Activated T-cell treated with anti-CD3 and anti-CD28 coated beads, Interleukin-2, amount 50 U/mL, for 72 hours (primary cell): ENCODE measurements at places on chromosomes 1 and 21.

- DNase-seq, result no peak
Measured at GRCh38 chr1:14610761-14611160, 12.3 kb downstream of the KAZN start.

DNA sequence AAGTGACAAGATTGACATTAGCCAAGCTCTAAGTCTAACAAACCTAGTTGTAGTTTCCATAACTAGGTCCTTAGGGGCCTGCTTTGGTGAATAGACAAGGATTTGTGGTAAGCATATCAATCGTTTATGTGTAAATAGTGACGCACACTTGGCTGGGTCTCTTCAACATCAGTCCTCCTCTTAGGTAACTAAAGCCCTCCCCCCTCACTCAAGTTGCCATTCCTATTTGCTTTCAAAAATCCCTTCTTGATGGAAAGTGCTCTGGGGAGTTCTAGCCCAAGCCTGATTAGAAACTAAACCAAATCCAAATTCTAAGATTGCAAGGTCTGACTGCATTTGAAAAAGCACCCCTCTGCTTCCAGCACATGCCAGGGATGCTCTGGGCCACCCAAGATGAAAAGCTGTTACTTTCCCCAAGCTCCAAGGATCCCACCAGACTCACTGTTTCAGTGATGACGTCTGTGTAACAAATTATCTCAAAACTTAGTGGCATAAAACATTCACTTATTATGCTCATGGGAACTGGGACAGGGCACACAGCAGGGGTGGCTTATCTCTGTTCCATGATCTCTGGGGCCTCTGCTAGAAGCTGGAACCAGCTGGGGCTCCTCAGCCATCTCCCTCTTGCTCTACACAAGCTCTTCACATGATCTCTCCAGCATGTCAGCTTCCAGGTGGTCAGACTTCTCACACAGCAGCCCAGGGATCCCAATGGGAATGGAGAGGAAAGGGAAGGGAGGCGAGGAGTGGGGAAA, 74.1 kb downstream of the RRAGC start:
- DNase-seq, result no peak

DNA sequence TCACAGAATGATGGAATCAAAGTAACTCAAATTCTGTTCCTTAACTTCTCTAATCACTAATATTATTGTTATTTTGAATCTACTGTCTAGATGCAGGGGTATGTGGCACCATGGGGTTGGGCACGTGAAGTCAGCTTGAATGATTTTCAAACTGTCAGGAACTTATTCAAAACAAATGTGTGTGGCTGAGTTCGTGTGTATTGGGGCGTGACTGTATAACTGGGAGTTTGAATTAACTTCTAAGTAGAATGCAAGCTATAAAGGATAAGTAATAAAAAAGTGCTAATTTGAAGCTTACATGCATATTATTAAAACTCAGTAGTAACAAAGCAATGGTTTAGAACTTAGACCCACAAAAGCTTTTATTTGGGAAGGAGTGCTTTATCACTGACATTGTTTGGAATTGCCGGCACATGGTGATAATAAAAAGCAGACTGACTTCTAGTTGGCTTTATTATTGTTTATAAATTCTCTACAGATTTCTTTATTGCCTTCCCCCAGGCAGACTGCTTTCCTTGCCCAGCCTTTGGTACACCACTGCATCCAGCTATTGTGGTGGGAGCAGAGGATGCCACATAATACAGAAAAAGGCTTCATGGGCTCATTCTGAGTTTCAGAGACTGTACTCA, 84.3 kb downstream of the TENT5C start:
- no peak for DNase-seq

DNA sequence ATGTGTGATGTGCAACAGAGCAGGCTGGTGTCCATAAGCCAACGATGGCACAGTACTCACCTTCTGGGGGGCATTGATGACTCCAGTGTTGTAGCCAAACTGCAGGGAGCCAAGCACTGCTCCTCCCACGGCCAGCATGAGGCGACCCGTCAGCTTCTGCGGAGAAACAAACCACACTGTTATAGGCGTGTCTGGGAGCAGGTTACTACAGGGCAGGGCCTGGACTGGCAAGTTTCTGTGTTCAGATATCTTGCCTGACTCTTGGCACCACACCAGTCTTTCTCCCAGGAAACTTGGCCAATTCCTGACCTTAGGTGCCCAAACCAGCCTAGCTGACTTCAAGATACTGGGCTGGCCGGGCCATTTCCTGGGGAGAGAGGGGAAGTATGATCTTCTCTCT, 15.5 kb downstream of the SLC2A1 start:
- DNase-seq, result no peak

DNA sequence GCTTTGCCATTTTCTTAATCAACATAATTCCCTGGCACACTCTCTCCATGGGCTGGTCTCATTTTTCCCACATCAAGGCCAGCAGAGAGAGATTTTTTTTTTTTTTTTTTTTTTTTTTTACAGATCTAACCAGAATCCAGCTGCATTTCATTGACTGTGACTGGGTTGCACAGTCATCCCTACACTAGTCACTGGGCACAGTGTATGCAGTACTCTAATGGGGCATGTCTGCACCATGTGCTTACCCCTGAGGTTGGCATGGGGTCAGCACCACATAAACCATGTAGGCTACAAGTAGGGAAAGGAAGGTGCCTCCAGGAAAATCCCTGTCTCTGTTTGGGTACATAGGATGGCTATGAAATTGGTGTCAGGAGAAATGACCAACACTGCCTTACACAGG, 64.1 kb upstream of the LRP8 start:
- no peak for DNase-seq

- no peak for DNase-seq
Measured at GRCh38 chr1:223423641-223424233, 30.5 kb downstream of the CCDC185 start.

DNA sequence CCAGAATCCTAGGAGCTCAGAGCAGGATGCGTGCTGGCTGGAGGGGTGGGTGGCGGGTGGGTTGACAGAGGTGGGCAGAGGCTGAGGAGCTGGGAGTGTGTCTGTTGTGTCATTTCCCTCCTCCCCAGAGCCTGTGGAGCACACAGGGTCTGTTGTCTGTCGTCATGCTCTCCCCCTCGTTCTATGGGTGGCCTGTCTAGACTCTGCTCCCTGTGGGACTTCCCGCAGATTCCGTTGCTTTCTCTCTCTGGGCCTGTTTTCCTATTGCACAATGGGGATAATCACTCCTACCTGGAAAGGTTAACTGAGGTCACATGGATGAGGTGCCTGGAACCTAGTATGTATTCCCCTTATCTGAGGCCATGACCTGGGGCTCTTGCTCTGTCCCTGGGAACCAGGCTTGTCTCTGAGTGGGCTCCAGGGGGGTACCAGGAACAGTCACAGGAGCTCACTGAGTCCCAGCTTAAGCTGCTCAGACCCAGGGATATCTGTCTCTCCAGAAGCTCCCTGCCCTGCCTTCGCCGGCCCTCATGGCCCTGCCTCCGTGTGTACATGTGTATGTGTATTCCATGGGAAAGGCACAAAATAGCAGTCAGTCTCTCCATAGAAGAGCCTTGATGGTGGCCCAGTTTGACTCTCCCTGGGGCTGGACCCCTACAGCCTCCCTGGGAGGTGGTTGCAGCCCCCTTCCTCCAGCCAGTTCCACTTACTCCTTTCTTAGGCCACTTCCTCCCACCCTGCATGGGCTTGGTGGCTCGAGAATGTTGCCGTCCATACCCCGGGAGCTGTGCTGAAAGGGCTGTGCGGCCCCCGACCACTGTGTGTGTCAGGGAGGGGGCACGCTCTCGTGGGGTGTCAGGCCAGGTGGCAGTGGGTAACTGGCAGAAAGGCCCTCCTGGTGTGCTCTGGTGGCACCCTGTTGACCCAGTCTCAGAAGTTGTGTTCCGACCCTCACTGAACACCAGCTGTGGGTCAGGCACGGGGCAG, 17.9 kb downstream of the PTPRF start:
- no peak for DNase-seq

- peak; percentile 50 for DNase-seq
Measured at GRCh38 chr1:241627453-241628259, 12.5 kb downstream of the CHML start.

DNA sequence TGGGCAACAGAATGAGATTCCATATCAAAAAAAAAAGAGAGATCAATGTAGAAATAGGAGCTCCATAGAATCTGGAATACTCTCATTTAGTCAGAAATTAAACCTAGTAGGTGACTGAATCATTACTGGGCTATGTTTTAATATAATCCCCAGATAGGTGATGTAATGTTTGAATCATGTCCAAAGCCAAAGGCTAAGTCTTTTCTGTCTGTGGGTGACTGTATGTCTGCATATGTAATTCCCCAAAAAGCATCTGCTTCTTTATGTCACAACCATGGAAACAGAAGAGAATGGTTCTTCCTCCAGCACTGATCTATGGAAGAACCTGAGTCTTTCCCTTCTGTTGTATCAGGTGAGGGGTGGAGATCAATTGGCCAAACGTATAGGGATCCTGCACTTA, 5.8 kb downstream of the LAMC2 start:
- no peak for DNase-seq

DNA sequence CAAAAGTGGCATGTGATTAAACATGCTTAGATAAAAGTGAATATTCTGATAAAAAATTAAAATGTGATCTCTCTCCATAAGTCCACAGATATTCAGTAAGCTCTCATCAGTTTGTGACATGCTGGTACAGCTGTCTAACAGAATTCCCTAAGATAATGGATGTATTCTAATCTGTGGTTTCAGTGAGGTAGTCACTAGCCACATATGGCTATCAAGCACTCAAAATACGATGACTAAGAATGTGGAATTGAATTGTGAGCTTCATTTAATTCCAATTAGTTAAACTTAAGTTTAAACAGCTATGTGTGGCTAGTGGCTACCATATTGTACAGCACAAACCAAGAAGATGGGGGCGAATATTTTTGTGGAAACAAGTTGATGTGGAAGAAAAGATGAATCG, 4.1 kb upstream of the REG4 start:
- no peak for DNase-seq

- DNase-seq, result no peak
Measured at GRCh38 chr1:197715806-197716205, 59.5 kb downstream of the DENND1B start.

DNA sequence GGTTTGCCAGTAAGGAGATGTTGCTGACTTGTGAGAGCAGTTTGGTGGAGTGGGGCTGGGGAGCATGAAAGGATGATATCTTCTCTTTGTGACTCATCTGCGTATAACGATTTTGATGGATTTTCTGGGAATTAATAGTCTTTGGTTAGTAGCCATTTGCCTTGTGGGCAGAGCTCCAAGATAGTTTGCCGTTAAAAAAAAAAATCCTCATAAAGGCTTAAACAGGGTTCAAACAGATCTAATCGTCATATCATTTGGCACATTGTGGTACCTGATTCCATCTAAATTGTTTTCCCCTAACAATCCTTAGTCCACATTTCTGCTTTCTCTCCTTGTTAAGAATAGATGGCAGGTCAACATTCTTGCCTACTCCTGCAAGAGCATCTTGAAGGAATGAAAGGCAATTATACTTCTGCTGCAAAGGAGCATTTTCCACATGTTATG, 168.0 kb downstream of the PPP1R12B start:
- no peak for DNase-seq

- DNase-seq, result no peak
Measured at GRCh38 chr1:113675302-113675701, 84.0 kb downstream of the PHTF1 start.

DNA sequence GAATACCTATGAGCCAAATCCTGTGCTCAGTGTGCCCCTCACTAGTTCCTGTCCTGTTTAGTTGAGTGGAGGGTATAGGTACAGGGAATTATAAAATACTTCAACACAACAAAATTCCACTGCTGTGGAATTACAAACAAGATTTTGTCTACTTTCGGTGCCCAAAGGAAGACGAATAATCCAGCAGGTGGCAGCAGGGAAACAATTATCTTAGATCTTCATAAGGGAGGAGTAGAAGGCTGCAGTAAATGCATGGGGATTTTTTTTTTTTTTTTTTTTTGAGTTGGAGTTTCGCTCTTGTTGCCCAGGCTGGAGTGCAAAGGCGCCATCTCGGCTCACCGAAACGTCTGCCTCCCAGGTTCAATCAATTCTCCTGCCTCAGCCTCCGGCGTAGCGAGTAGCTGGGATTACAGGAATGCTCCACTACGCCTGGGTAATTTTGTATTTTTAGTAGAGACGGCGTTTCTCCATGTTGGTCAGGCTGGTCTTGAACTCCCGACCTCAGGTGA, 2.0 kb upstream of the PIP5K1A start:
- peak; percentile 51 for DNase-seq

GRCh38 chr1:232923739-232924386, 26.5 kb upstream of the NTPCR start:
- DNase-seq, result peak; percentile 61

DNA sequence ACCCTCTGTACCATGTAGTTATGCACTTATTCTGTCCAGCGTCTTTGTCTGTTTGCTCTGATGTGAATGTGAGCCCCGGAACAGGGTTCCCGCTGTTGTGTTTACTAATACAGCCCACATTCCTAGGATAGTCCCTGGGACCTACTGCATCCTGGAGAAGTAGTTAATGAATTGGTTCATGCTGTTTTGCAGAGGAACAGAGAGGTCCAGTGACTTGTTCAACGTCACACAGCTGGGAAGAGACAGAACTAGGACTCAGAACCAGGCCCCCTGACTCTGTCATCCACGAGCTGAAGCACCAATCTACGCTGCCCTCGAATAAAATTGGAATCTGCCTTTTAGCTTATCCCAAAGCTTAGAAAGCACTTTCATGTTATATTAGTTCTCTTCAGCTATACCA, 784 bp downstream of the AGT start:
- no peak for DNase-seq

DNA sequence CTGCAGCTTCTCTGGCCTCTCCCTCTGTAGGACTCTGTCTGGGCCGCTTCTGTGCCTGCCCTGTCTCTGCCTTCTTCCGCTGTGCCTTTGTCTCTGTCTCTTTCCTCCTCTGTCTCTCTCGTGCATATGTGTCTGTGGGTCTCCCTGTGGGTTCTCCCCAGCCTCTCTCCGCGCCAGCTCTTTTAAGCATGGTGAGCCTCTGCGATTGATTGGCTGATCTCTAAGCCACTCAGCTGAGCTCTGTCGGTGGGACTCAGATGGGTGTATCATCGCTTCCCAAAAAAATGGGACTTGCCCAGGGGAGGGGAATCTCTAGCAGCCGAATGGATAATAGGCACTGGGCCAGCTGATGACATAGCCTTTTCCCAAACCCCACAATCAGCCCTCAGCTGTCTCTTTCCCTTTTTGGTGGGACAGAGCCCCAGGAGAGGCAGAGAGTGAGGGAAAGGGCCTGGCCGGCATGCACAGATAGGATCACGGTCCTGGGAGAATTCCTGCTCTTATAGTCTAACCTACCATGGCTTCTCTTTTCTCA, at the start of gene ADAMTS4:
Gene ADAMTS4 (minus strand): TSS at position 158 of the 535 bp plus-strand sequence. CDS start 427 bp downstream, outside the sequence.
- DNase-seq, result no peak

DNA sequence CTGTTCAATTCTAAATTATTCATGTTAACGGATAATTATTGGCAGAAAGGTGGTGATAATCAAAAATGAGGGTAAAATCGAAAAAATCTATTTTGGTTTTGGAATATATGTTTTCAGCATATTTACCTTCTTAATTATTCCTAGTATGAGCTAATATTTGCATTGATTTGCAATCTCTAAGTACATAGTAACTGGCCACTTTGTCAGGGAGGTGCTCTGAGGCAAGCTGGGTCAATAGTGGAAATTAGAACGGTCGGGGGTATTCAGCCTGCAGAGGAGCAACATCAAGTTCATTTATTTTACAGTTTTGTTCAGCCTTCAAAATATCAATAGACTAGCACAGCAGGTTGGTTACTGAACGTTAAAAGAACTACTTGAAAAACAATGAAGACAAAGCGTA, 1.8 kb downstream of the OTUD7B start:
- DNase-seq, result no peak

GRCh38 chr1:197985351-197985750, 68.2 kb downstream of the LHX9 start:
- no peak for DNase-seq

GRCh38 chr1:1907098-1907736, 7.8 kb upstream of the CALML6 start:
- DNase-seq, result no peak

- no peak for DNase-seq
Measured at GRCh38 chr1:235199441-235199840, 38.4 kb upstream of the RBM34 start.
